GM23248 (cell line): ENCODE measurements at places on chromosomes 2 and 18.
A peak's percentile ranks its signal among the peaks of the same experiment; 100 is the strongest.

- DNase-seq: peak; percentile 87
These were observed at the start of gene CD302 for GRCh38 chr2:159797543-159798375. TSS of gene CD302 (minus strand) at chr2:159798208. CDS start at chr2:159798198, 10 bp downstream.

- no peak for DNase-seq
These were observed 190.9 kb downstream of the EIPR1 start for GRCh38 chr2:3186766-3187165.

DNA sequence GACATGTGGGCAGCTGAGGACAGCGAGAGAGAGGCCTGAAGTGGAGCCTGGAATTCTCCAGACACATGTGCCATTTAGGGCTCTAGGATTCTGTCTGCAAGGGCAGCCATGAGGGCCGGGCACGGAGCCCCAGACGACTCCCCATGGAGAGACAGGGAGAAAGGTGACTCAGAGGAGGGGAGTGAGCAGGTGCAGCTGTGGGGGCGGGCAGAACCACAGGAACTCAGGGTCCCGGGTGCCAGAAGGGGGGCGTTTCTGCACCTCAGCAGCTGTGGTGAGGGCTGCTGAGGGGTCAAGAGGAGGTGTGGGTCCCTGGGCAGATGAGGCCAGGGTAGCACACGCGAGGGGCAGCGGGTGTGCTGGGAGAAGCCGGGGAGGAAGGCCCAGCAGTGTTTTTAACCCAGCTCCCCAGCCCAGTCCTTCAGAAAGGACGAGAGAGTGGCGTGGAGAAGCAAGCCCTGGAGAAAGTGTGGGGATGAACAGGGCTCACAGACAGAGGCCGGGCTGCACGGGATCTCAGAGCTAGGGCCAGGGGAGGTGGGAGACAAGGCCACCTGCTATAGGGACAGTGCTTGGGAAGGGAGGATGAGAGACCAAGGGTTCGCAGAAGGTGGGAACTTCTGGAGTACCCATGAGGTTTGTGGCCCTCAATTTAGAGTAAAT, 7.6 kb downstream of the GPR17 start:
- DNase-seq: no peak

DNA sequence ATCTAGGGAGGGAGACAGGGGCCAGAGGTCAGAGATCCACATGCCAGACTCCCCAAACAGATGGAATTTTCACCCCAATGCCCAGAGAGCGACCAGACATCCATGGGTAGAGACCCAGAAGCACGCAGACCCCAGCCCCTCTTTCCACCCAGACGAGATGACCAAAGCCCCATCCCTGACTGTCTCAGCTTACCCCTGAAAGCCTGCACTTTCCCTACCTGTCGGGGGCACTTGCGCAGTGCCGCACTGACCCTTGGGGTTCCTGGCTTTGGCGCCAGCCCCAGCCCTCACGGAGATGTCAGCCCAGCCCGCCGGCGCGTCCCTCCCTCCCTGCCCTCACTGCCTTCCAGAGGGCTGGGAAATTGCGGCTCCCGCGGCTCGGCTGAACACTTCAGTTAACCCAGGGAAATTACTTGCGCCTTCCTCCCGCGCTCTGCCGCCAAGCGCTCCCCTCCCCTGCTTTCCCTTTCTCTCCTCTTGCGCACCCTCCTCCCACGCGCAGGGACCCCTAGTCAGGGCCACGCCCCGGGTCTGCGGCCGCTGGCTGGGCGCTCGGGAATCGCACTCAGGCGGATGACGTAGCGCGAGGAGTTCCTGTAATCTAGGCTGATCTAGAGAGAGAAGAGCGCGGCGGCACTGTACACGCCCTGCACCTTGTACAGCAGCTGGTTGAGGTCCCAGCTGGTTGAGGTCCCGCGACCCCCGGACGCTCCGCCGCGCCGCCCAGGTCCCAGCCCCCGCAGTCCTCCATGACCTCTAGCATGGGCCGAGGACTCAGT, 12.0 kb downstream of the ALPG start:
- peak; percentile 62 for DNase-seq

GRCh38 chr2:222319586-222320435, 21.0 kb upstream of the PAX3 start:
- DNase-seq: peak; percentile 35

GRCh38 chr2:100764430-100764829, 55.5 kb upstream of the NPAS2 start:
- DNase-seq: no peak

DNA sequence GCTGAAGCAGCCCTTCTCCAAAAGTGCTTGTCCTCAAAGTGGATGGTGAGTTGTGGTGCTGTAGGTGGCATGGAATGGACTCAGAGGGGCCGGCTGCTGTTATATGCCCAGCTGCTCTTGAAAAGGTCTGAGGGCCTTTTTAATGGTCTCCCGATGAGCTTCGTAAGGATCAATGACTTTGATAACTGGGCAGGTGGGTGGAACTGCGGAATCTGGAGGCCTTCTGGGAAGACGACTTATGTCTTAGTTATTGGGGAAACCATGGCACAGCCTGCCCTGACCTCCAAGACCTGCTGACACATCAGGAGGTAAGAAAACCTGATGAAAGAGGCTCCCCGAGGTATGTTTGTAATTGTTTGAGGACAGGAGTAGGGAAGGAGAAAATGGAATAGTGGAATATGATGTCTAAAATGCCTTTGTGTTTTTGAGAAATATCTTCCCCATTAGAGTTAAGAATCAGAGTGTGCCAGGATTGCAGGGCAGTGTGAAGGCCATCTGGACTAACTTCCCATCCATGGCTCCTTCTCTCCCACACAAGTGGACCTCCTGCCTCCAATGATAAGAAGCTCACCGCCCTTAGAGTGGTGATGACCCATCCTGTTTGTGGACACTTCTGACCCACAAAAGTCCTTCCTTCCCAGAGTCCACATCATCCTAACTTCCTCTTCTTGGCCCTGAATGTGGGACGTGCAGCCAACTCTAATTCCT, 236.1 kb downstream of the FHOD3 start:
- no peak for DNase-seq

- DNase-seq: peak; percentile 43
These were observed 49.3 kb downstream of the SLC39A10 start for GRCh38 chr2:195706161-195706900.

DNA sequence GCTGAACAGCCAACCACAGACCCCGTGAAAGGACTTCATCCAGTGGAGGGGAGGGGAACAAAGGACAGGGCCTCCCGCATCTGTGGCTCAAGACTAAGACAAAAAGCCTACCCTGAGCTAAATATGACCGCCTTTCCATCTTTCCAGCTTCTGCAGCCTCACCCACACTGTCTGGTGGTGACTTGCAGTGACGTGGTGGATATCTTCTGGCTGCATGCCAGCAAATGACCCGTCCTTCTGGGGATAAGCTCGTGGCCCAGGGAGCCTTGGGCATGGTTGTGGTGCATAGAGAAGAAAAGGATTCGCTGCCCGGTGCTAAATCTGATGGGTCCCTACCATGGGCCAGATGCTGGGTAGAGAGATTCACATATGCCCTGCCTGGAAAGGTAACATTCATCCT, 8.7 kb upstream of the NGEF start:
- DNase-seq: peak; percentile 52

DNA sequence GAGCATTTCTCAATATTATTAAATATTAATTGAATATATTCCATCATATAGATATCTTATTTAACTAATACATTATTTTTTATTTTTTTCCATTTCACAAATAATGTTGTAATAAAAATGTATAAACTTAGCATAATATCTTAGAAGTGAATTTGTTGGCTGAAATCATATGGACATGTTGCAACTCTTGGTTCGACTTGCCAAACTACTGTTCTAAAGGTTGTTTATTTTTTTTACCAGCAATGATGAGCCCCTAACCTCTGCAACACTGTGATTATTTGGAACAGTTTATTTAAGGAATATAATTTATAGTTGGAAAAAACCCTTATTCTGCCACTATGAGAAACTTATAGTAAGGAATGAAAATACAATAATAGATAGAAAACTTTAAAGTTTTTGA, 8.8 kb upstream of the NAB1 start:
- no peak for DNase-seq

DNA sequence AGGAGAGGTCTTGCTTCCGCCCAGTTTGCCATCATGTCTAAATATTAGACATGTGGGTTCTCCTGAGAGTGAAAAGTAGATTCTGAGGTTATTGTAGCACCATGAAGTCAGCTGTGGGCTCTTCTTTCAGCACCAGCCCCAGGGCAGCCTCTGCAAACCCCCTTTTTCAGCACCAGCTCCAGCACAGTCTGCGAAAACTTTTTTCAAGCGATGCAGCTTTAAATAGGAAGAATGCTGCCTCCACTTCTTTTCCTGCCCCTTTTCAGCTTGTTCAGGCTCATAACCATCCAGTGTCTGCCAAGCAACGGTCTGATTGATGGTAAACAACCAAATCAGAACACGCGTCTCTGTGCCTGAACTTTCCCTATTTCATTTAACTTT, at the start of gene COL5A2:
Gene COL5A2 (minus strand): TSS at position 192 of the 381 bp plus-strand sequence. CDS start 157 bp downstream, at position 35.
- peak; percentile 94 for DNase-seq

GRCh38 chr2:182949572-182950189, 83.2 kb upstream of the FRZB start:
- peak; percentile 28 for DNase-seq

DNA sequence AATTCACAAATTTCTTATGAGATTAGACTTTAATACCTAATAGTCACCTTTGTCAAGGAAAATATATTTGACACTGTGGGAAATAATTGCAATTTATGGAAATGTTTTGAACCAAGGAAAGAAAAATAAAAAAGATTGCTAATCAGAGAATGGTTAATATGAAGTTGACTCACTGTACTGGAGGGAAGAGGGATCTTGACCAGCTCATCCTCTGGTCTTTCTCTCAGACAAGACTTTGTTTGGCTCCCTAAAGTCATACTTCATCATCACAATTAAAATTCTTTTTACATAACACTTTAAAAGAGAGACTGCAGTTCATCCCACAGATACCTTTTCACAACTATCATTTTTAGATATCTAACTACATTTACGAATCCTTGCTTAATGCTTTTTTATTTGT, 538.5 kb upstream of the ZEB2 start:
- DNase-seq: peak; percentile 61

- DNase-seq: no peak
These were observed 24.9 kb downstream of the CCNT2 start for GRCh38 chr2:134943540-134943939.

DNA sequence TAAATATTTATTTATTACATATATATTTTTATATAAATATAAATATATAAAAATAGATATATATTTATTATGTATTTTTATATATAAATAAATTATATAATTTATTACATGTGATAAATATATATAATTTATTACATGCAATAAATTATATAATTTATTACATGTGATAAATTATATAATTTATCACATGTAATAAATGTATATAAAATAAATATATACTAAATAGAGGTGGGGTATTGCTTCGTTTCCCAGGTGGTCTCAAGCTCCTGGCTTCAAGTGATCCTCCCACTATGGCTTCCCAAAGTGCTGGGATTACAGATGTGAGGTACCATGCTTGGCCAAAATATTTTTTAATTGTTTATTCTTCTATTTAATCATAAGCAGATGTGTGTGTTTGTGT, 3.6 kb upstream of the G6PC2 start:
- no peak for DNase-seq
